ENCODE measurements at places on chromosomes 1 and 21.

GRCh38 chr1:68016381-68016780 lies 34.0 kb downstream of the DIRAS3 start:
- no peak for DNase-seq

- DNase-seq: no peak
These were observed 175.9 kb downstream of the PRDM16 start for GRCh38 chr1:3244927-3245315.

DNA sequence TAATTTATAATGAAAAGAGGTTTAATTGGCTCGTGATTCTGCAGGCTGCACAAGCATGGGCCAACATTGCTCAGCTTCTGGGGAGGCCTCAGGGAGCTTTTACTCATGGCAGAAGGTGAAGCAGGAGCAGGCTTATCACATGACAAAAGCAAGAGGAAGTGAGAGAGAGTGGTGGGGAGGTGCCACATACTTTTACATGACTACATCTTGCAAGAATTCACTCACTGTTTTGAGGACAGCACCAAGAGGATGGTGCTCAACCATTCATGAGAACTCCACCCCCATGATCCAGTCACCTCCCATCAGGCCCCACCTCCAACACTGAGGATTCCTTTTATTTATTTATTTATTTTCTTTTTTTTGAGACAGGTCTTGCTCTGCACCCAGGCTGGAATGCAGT lies 5.5 kb upstream of the PLEKHM2 start:
- no peak for DNase-seq

- no peak for DNase-seq
These were observed 23.6 kb downstream of the MATN1 start for GRCh38 chr1:30699762-30700161.

GRCh38 chr1:155207806-155208540 lies at the start of gene THBS3:
TSS of gene THBS3 (minus strand) at chr1:155207897. CDS start at chr1:155207876, 21 bp downstream.
- DNase-seq: peak; percentile 78

GRCh38 chr1:16387201-16388188 lies 20.5 kb downstream of the SZRD1 start:
- DNase-seq: no peak

DNA sequence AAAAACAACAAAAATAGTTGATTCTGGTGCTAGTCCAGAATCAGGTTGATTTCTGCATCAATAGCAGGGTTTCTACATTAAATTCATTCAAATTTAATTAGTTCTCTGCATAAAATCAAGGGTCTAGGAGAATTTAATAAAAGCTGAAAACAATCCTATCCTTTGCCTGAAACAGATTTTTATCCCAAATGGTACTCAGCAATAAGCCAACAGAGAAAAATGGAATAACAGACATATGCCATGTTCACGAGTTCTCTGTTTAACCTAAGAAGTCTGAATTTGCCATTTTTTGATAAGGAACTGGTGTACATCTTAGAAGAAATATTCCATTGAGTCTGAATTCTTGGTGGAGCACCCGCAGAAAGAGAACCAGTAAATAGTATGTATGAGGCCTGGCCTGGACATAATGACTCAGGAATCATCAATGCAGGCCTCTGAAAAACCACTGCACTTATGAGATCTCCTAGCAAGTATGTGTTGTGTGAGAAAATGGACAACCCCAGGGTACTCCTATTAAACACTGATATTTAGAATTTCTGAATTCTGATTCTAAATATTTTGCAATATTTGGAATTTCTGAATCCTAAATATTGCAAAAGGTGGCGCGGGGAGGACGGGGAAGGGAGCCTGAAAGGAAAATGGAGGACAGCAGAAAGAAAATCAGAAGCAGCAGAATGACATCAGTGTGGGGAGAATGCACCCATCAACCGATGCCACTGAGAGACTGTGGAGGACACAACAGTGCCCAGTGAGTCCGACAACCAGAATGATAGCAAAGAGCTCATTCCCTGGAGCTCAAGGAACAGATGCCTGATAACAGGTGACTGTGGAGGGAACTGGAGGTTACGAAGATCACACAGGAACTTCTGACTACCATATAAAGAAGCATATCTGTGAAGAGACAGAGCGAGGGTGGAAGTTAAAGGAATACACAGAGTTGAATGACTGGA lies 97.6 kb downstream of the APP start:
- DNase-seq: no peak

DNA sequence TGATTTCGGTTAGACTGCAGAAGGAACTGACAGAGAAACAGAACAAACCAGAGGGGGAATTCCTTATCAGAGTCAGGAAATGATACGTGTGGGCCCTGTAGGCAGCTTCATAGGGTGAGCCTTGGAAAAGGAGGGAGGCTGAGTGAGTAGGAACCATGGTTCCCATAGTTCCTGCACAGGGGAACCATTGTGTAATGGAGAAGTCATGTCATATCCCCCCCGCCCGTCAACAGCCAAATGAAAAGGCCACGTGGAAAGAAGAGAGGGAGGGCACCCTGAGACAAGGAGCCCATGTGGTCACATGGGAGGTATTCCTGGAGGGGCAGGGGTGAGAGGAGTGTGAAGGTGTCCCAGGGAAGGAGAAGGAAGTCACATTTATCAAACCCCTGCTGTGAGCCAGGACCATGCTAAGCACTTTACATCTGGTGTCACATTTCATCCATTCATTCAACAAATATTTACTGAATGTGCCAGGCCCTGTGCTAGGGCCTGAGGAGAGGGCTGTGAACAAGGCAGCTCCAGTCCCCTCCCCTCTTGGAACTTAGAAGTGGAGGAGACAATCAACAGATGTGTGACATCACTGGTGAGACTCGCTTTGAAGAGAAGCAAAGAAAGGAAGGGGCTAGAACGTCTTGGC lies 15.7 kb upstream of the FGR start:
- no peak for DNase-seq

GRCh38 chr1:85599076-85599491 lies 18.5 kb downstream of the CCN1 start:
- DNase-seq: no peak

GRCh38 chr1:159855709-159856108 lies 6.7 kb downstream of the VSIG8 start:
- DNase-seq: no peak

GRCh38 chr1:58996341-58997059 lies 212.7 kb upstream of the JUN start:
- no peak for DNase-seq

DNA sequence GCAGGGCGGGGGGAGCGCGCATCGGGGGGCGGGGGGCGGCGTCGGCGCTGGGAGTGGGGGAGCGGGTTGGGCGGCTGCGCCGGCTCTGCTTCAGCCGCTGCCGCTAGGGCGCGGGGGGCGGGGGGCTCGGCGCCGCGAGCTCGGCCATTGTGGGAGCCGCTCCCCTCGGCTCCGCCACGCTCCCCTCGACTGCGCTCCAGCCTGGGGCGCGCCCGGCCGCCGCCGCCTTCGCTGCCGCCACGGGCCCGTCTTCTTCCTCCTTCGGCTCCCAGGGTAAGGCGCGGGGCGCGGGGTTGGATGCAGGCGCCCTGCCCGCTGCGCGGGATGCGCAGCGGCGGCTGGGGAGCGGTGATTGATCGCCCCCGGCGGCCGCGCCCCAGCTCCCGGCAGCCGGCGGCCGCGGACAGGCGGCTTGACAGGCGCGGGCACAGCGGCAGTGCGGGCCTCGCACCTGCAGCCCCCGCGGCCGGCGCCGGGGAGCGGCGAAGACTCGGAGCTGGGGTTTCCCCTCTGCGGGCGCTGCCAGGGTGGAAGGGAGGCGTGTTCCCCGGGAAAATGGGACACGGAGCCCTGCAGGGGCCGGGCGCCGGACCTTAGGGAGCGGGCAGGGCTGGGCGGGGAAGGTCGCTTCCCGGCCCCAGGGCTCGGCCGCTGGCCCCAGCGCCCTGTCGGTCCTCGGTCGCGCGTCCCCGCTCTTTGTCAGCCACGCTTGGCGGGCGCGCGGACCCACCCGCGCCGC lies 55.3 kb downstream of the NDUFS5 start:
- DNase-seq: no peak

DNA sequence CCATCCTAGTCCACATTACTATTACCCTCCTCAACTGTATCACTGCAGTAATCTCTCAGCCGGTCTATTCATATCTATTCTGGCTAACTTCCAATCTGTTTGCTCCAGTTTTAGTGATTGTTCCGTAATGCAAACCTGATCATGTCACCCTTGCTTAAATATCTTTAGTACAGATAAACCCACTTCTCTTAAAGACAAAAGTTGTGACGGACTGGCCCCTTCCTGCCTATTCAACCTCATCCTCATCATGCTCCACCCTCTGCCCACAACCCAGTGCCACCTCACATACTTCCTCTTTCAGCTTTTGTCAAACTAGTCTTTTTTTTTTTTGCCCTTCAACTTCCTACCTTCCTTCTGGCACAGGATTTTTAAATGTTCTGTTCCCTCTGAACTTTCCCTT lies 2.8 kb upstream of the C1orf162 start:
- DNase-seq: no peak

DNA sequence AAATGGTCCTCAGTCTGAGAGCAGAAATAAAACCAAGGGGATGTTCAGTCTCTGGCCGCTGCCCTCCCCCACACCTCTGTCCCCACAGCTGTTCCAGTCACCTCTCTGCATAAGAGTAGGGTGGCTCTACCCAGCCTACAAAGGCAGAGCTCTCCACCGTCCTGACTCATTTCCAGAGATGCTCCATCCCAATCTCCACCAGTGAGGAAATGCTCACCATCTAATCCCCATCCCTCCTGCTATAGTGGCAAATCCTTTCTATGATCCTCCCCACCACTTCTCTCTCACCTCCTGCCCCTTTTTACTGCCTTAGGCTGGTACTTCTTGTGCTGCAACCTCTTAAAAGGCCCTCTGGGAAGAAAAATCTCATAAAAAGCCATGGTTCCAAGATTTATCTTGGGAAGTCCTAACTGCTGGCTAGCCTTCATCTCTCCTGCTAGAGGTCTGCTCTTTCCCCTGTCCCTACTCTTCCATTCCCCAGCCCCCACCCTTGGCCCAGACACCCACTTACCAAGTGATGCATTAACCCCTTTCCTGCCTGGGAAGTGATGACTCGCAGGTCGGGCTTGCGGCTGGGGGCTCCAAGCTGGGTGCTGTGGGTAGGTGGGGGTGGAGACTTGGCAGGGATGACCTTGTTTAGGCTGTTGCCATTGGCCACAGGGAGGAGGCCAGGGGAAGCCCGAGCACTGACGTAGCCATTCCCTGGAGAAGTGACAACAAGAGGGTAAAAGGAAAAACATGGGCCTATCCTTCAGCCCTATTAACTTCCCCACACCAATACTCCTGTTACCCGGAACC lies 23.9 kb downstream of the MEF2D start:
- no peak for DNase-seq

DNA sequence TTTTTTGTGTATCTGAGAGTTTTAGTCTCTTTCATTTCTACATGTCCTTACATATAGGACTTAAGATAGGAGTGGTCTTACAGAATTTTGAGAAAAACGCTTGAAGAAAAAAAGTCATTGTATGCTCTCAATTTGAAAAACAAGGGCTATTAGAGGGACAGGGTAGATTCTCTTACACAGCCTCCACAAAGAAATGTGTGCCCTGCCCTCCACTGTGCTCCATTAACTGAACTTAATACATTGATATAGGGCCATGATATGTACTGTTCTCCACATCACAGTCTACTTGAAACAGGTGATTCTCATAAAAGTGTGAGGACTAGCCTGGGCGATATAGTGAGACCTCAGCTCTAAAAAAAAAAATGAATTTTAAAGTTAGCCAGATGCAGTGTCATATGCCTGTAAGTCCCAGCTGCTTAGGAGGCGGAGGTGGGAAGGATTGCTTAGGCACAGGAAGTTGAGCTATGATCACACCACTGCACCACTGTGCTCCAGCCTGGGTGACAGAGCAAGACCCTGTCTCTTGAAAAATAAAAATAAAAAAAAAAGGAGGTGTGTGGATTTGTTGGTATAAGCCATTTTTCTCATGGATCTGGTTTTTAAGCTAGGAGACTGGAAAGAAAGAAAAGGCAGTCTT lies 77.0 kb downstream of the HMCN1 start:
- DNase-seq: no peak

DNA sequence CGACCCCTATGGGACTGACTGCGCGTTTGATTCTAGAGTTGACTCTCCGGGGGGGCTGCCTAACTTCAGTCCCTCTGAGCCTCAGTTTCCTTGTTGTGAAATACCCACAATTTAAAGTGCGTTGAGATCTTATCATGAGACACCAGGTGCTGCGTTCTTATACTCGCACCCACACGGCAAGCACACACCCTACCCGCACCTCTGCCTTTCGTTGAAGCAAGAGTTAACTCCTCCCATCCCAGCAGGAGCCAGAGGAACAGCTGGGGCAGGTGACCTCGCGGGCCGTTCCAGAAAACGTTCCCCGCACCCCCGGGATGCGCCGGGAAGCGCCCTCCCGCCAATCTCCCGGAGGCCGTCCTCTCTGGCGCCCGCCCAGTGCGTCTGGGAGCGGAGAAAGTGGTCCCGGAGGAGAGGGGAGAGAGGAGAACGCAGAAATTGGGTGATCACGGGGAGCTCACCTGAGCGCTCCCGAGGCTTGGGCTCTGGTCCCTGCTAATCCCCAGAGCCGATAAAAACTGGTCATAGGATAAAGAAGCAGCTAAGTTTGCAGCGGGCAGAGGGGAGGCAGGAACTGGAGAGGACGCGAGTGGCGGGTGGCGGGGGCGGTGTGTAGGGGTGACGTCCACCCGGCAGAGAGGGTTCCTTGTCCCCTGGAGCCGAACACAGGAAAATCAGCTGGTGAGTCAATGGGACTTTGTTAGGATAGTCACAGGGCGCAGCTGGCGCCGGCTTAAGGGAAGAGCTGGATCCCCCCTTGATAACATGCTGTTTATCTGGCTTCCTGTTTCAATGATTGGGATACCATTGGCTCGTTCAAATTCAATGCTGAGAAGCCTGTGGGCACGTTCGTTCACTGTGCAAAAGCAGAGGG lies 869 bp downstream of the NAV1 start:
- DNase-seq: no peak
